ENCODE measurements at places on chromosomes 7 and 10. TPM values are rescaled to one million over a fixed set of nuclear protein-coding genes. Genes with fewer than 3 reads are reported as not detected.
A peak's percentile ranks its signal among the peaks of the same experiment; 100 is the strongest.

The ASZ1 gene
- total RNA-seq: not detected

The EN2 gene
- not detected for total RNA-seq

The HOXA4 gene
- total RNA-seq: not detected

The TMEM140 gene
- 24.5 TPM for total RNA-seq

The CPN1 gene
- total RNA-seq: not detected

DNA sequence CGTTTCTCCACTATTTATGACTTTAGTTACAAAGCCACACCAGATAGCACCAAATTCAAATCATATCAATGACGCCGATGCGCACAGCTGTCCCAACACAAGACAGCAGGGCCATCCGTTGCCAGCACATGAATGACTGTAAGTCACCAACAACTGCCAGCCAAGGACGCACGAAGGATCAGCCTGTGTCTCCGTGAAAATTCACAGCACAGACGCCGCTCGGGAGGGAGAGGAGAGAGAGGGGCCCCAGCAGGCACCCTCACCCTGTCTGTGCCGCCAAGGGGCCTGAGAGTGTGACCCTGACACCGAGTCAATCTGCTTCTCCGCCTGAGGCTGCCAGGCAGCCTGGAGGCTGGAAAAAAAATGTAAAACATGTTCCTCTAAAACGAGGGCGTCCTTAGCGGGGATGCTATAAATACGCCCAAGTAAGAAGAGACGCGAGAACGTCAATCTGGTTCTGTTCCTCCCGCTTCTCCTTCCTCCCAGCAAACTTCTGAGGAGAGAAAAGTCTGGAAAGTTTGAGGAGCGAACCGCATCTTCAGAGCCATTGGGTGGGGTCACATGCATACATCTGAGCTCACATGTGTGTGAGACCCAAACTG, 111.2 kb downstream of the PTPRN2 start:
- H3K36me3 ChIP-seq: no peaks in the 10 kb centered on the region
- no peak for DNase-seq
- H3K27me3 ChIP-seq: peaks cover 27% of the 10 kb centered on the region
- no peak overlapping the region for H3K27ac ChIP-seq

DNA sequence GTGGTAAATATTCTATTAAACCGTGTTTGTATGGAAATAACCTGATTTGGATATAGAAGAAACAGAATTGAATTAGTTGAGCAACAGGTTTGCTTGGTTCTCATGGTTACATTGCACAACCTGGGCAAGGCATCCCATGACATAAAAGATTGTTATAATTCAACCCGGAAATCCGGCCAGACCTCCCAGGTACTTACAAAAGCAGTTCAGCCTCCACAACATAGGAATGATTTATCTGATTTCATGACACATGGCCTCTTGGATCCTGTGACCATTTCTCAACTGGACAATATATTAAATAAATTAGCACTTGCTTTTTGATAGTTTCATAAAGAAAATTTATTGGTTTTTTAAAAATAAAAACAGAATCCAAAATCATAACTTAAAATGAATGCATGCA, 55.1 kb upstream of the PTPN12 start:
- no peak overlapping the region for H3K27ac ChIP-seq
- no peak overlapping the region for H3K4me3 ChIP-seq
- peaks cover 2% of the 10 kb centered on the region for H3K36me3 ChIP-seq
- peaks cover 13% of the 10 kb centered on the region for H3K27me3 ChIP-seq
- H3K4me1 ChIP-seq: peaks cover 7% of the 10 kb centered on the region

- peaks cover 54% of the 10 kb centered on the region for H3K27me3 ChIP-seq
- peaks cover 2% of the 10 kb centered on the region for H3K36me3 ChIP-seq
- DNase-seq: no peak
- no peak overlapping the region for H3K27ac ChIP-seq
Measured at GRCh38 chr10:77925795-77926565, 575 bp downstream of the DLG5 start.

DNA sequence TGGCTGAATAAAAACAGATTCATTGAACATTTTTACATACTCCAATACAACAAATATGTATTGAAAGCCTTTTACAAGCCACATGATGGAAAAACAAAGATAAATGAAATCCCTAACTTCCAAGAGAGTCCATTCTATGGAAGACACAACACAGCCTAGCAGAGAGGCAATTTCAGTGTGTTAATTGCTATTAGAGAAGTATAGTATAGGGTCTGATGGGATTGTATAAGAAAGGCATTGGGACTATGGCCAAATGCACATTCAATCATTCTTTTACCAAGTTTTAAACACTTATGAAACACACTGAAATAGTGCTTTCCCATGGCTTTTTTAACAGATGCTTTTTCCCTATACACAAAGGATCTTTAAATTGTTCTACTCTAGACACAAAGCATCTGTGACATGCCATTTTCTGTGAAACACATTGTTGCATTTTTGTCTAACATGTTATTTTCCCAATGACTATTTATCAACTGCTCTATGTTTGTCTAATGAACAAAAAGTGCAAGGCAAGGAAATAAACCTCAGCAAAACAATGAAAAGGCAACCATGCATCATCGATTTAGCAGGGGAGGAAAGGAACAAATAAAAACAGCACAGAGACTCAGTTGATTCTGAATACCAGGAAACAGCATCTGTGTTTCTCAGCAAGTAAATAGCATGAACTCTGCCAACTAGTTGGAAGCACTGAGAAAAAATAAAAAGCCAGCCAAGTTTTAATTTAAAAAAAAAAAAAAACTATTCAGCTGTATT, 42.4 kb upstream of the PHYHIPL start:
- no peak overlapping the region for H3K27ac ChIP-seq
- no peak for DNase-seq
- no peaks in the 10 kb centered on the region for H3K27me3 ChIP-seq
- no peaks in the 10 kb centered on the region for H3K4me1 ChIP-seq

DNA sequence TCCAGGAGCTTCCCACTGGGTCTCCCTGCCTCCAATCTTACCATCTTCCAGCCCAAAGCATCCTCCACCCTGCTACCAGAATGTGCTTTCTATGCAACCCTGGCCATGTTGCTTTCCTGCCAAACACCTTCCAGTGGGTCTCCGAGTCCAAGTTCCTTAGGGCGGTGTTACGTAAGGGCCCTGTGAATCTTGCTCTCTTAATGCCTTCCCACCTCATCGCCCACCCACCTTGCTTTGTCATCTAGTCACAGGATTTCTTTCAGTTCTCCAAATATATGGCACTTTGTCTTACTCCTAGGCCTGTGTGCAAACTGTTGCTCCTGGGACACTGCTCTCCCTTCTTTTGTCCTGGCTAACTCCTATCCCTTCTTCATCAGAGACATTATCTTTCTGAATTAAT, 344.5 kb downstream of the RPS24 start:
- no peak overlapping the region for H3K4me3 ChIP-seq
- H3K27me3 ChIP-seq: peaks cover 21% of the 10 kb centered on the region
- H3K4me1 ChIP-seq: no peaks in the 10 kb centered on the region
- DNase-seq: no peak
- H3K36me3 ChIP-seq: no peaks in the 10 kb centered on the region
- H3K27ac ChIP-seq: no peak overlapping the region

- peak overlapping the region; percentile 95 for H3K27ac ChIP-seq
- H3K27me3 ChIP-seq: no peaks in the 10 kb centered on the region
- no peak for DNase-seq
- H3K4me1 ChIP-seq: peaks cover 55% of the 10 kb centered on the region
- no peaks in the 10 kb centered on the region for H3K36me3 ChIP-seq
- peak overlapping the region; percentile 79 for H3K4me3 ChIP-seq
Measured at GRCh38 chr10:6136215-6137201, 47.7 kb downstream of the RBM17 start.

GRCh38 chr7:46764100-46764936, 817.6 kb downstream of the TNS3 start:
- no peak overlapping the region for H3K4me3 ChIP-seq
- no peaks in the 10 kb centered on the region for H3K27me3 ChIP-seq
- H3K4me1 ChIP-seq: no peaks in the 10 kb centered on the region
- no peak for DNase-seq
- H3K27ac ChIP-seq: no peak overlapping the region

DNA sequence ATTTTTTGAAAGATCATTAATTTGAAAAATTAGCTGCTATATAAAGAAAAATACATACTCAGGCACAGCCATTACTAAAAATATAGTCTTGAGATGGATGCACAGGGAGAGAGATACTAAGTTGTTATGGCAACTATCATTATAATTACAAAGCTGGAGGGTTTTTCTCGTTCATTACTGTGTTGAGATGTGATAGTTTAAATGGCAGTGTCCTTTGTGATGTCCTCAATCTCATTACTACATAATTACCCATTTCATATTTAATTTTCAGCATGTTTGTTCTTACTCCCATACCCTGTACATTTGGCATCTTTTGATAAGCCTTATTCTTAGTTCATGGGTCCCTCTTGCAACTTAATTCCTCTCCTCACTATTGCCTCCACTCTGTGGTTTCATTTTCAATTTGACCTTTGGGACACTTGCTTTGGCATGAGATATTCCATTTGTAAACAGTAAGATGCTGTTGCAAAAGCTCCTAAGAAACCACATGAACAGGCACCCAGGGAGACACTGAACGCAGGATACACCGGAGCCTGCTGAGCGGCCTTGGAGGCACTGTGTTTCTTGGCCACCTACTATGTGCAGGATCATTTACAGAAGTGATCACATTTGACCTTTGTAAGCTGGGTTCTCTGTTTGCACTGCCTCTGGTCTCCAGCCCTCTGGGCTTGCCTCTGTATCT, 4.8 kb upstream of the CPXM2 start:
- H3K4me1 ChIP-seq: no peaks in the 10 kb centered on the region
- DNase-seq: no peak
- H3K36me3 ChIP-seq: no peaks in the 10 kb centered on the region
- no peak overlapping the region for H3K27ac ChIP-seq
- H3K27me3 ChIP-seq: peaks cover 28% of the 10 kb centered on the region

GRCh38 chr10:111773950-111774349, 409.6 kb downstream of the GPAM start:
- H3K36me3 ChIP-seq: no peaks in the 10 kb centered on the region
- DNase-seq: no peak
- H3K27ac ChIP-seq: no peak overlapping the region
- no peak overlapping the region for H3K4me3 ChIP-seq

DNA sequence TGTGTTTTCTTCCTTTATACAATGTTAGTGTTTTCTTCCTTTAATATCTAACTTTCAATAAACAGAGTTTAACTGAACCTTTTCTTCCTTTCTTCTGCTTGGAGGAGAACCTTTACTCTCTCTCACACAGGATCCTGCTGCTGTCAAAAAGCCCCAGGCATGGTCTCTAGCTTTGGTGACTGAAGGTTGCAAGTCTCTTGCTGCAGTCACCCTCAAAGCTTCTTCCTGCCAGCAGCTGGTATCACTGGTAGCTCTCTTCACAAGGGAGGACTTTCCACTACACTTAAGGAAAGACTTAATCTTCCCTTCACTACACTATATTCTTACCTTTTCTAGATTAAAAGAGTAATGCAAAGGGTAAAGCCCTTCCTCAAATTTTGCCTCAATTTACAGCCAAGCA, 153.4 kb downstream of the SGMS1 start:
- no peaks in the 10 kb centered on the region for H3K27me3 ChIP-seq
- H3K27ac ChIP-seq: peak overlapping the region; percentile 79
- H3K4me1 ChIP-seq: peaks cover 46% of the 10 kb centered on the region
- H3K4me3 ChIP-seq: no peak overlapping the region
- DNase-seq: no peak

GRCh38 chr7:42208572-42208971, 28.4 kb downstream of the GLI3 start:
- H3K27ac ChIP-seq: no peak overlapping the region
- peaks cover 3% of the 10 kb centered on the region for H3K4me1 ChIP-seq
- no peaks in the 10 kb centered on the region for H3K36me3 ChIP-seq
- H3K4me3 ChIP-seq: no peak overlapping the region

DNA sequence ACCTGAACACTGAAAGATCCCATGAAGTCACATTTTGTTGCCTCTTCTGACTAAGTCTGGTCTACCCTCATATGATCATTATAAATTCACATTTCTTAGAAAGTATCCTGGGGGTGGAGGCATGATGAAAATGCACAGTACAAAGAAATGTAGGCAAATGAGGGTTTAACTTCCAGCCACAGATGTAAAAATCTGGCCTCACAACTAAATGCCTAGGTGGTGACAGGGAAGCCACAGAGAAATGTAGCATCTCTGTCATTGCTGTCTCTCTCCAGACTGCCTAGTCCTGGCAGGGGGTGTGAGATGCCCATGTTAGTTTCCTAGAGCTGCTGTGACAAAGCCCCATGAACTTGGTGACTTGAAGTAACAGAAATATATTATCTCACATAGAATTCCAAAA, 395.9 kb downstream of the SORCS3 start:
- H3K27ac ChIP-seq: no peak overlapping the region
- H3K36me3 ChIP-seq: no peaks in the 10 kb centered on the region
- no peak overlapping the region for H3K4me3 ChIP-seq
- no peaks in the 10 kb centered on the region for H3K4me1 ChIP-seq
- H3K27me3 ChIP-seq: no peaks in the 10 kb centered on the region
- DNase-seq: no peak

DNA sequence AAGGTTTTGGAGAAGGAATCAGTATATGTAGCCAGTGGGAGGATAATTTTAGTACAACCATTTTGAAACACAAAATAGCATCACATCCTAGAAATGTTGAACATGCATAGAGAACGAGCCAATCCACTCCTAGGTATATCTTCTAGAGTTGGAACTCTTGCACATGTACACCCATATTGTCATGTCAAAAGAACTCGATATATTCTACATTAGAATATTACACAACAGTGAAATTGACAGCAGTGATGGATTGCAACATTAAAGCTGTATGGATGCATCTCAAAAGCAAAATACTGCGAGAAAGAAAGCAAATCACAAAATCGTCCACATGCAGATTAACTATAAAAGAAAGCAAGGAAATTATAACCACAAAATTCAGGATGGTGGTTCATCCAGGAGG, 159.3 kb upstream of the NEBL start:
- no peaks in the 10 kb centered on the region for H3K36me3 ChIP-seq
- no peak overlapping the region for H3K27ac ChIP-seq
- DNase-seq: no peak
- no peaks in the 10 kb centered on the region for H3K27me3 ChIP-seq
- H3K4me3 ChIP-seq: no peak overlapping the region

GRCh38 chr10:95861386-95861785, 46.4 kb upstream of the CC2D2B start:
- DNase-seq: no peak
- peaks cover 15% of the 10 kb centered on the region for H3K27me3 ChIP-seq
- H3K36me3 ChIP-seq: no peaks in the 10 kb centered on the region

DNA sequence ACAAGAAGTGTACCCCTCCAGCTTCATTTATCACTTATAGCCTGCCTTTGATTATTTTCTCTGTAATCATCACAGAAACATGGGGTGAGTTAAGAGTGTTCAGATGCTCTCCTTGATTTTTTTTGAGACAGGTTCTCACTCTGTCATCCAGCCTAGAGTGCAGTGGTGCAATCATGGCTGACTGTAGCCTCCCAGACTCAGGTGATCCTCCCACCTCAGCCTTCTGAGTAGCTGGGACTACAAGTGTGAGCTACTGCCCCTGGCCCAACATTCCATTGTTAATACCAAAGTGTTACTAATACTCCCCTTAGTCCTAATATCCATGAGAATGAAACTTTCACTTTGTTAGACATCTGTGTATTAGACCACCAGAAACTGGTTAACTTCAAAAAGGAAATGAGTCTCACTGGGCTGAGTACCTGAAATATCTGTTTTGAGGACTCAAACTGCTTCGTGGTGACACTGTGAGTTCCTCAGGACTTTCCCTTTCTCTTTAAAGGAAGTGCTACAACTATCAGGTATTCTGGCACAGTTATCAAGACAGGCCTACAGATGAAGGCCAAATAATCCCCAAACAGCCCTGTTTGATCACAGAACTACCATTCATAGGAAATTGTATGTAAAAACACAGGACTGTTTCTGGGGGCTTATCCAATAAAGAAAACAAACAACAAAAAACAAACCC, 20.5 kb upstream of the CFAP70 start:
- peaks cover 13% of the 10 kb centered on the region for H3K4me1 ChIP-seq
- no peak overlapping the region for H3K4me3 ChIP-seq
- H3K36me3 ChIP-seq: peaks cover 13% of the 10 kb centered on the region
- no peak for DNase-seq
- no peaks in the 10 kb centered on the region for H3K27me3 ChIP-seq

Data from T-helper 17 cell (primary cell).